ENCODE measurements at places on chromosomes 6 and 20.

DNA sequence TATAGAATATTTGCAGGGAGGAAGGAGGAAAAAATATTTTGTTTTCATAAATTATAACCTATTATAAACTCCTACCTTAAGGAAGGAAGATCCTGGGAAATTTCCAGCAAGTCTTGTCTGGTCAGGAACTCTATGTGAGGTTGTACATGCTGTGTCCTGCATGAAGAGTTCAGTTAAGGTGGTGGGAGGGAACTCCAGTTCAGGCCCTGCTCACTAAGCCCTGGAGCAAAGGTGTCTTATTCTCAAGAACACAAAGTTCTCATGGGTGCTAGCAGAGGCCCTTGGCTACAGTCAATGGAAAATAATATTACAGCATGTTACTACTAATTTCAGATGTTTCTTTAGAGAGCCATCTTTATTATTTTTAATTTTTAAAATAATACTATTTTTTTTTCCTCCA lies 3.8 kb upstream of the OGFRL1 start:
- DNase-seq = no peak

DNA sequence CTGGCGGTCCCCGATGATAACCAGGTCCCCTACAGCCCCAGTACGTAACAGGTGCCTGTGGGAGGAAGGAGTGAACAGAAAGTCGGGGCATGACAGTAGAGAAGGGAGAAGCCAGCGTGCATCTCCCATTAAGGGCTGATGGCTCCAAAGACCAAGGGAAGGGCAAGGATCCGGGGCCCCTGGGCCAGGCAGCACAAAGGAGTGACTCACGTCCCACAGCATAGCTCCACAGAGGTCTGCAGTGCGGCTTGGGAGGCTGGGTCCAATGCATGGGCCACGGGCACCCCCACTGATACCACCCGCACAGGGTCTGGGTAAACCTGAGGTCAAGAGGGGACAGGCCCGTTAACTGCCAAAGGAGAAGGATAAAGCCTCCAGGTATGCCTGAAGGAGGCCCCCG lies 10.3 kb downstream of the AARS2 start:
- no peak for DNase-seq

GRCh38 chr6:27865850-27866356 lies 46.3 kb downstream of the OR2B2 start:
- DNase-seq = no peak

GRCh38 chr20:41027872-41028358 lies 707 bp upstream of the TOP1 start:
- DNase-seq = no peak

- DNase-seq = no peak
Observed at GRCh38 chr20:2763186-2763585, 37.2 kb downstream of the CPXM1 start.

DNA sequence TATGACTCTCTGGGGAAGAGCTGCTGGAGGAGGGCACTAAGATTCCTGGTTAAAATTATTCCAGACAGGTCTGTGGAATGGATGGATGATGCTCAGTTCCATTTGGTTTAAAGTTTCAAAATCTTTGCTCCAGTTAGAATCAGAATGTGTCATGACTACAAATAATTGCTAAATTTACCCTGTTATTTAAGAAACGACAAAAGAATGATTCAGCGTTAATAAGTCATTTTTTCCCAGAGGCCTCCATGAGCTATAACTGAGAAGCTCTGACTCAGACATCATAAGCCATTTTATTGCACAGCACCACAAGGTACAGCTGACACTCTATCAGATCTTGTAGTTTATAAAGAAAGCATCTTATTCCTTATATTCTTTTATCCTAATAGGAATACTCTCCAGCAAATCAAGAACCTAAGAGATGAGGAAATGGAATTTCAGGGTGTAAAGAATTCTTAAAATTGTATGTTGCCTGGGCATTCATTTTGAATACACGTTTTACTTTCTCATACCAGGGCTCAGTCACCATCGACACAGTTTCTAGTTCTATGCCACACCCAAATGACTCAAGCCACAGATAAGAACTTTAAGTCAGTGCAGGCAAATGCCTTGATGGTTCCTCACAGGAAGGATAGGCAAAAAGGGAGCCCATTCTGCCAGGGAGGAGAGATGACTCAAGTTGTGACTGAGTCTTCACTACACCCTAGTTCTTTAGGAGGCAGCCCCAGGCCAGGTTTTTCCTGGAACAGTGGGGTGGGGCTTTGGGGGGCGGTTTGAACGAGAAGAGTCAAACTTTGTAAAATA lies 636.0 kb downstream of the MMUT start:
- peak; percentile 82 for DNase-seq

DNA sequence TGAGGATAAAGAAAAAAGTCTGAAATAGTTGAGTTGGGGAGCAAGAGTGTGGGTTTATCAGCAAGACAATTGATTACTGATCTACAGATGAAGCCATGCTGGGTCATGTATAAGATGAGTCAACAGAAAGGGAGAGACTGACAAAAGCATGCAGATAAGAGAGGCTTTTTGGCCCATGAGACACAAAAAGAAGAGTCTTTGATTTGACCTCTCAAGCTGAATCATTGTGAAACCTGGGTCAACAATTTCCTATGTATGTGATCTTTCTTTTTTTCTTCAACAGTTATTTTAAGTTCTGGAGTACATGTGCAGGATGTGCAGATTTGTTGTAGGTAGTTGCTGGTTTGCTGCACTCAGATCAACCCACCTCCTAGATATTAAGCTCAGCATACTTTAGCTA lies 15.9 kb downstream of the RIMS1 start:
- no peak for DNase-seq

- no peak for DNase-seq
Observed at GRCh38 chr6:51843456-51844056, 243.9 kb downstream of the PKHD1 start.

DNA sequence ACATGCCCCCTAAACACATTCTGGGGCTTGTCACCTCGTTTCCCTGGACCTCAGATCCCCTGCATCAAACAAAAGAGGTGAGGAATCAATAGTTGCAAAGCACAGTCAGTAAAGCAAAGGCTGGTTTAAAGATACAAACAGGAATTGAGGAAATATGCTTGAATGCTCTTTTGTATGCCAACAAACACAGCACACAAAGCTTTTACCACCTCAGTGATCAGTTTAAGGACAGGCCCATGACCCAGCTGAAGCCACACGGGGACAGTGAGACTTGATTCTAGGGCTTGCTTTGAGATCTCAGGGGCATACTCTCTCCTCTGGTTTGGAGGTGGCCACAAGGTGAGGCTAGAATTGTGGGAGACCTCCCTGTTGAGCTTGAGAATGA lies 182.9 kb upstream of the CST7 start:
- no peak for DNase-seq

- DNase-seq = peak; percentile 75
Observed at GRCh38 chr6:142850679-142851423, 94.1 kb downstream of the HIVEP2 start.

GRCh38 chr6:109393157-109393885 lies 11.1 kb upstream of the CD164 start:
- DNase-seq = no peak

- no peak for DNase-seq
Observed at GRCh38 chr20:17650301-17651128, 31.5 kb downstream of the RRBP1 start.

Measured in kidney glomerular epithelial cell (primary cell).